ENCODE measurements at places on chromosomes 11 and 22.

GRCh38 chr11:76767659-76768058 is 15.5 kb upstream of the TSKU start:
- no peak for DNase-seq

DNA sequence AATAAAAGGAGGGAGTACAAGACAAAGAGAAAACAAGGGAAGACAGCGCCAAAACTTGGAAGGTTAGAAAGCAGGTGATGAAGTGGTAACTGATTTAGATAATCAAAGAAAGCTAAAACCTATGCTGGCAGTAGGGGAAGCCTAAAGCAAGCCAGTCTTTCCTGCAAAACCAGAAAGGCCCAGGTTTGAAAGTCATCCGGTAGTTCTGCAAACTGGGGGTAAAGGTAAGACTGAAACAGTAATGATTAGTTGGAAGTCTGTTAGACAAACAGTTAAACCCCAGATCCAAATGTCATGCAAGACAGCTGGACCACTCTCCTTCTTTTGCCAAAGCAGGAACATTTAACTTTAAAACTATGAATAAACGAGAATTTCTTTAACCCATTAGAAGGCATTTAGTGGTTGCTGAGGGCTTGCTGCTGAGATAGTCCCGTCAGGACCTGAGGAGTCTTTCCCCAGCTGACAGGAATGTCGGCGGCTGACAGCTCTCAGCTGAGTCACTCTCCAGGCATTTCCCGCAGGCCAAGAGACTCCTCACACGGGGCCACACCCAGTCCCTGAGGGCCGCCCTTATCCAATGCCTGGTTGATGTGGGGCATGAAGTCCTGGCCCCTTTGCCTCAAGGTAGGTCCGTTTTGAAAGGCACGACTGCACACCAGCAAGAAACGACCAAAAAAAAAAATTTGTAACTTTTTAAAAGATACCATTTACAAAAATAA is 36.3 kb upstream of the CFAP300 start:
- no peak for DNase-seq

- no peak for DNase-seq
Observed at GRCh38 chr11:34184505-34185015, 79.1 kb downstream of the NAT10 start.

- DNase-seq = no peak
Observed at GRCh38 chr22:42919199-42919598, 62.1 kb upstream of the ARFGAP3 start.

DNA sequence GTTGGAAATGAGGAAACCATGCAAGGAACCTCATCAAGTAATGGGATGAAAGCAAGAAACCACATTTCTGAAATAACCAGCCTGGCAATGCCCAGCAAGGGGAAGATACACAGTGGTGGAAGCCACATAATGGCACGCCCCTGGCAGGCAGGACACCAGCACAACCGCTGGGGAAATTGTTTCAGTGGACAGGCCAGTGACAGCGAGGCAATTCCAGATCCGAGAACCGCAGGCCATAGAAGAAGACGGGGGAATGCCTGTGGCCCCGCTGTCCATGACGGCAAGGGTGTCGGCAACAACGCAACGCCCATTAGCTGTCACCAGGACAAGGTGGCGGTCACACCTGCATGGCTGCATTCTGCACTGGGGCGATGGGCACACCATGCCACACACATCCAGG is 1389.6 kb downstream of the BRD1 start:
- DNase-seq = no peak

DNA sequence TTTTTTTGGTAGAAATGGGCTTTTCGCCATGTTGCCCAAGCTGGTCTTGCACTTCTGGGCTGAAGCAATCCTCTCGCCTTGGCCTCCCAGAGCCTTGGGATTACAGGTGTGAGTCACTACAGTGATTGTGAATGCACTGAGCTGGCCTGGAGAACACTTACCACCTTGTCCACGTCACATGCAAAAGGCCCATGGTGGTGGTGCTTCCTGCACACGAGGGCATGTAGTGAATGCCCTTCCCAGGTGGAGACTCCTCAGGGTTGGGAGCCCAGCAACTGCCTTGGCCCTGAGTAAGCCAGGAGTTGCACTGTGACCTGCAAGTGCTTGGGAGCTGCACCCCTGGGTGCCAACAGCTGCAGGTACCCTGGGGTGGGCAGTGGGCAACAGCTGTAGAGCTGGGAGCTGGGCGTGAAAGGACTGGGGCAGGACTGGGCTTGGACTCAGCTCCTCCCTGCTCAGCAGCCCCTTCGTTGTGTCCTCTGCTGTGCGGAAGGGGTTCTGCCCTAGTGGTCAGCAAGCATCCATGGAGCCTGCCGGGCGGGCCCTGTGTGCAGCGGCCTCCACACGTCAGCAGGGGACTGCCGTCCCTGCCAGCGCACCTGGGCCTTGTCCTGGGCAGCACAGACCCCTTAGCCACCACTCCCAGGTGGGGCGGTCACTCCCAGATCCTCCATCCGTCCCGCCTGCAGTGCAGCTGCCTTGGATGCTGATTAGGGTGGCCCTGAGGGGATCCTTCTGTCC is 9.3 kb upstream of the ADORA2A start:
- DNase-seq = no peak

DNA sequence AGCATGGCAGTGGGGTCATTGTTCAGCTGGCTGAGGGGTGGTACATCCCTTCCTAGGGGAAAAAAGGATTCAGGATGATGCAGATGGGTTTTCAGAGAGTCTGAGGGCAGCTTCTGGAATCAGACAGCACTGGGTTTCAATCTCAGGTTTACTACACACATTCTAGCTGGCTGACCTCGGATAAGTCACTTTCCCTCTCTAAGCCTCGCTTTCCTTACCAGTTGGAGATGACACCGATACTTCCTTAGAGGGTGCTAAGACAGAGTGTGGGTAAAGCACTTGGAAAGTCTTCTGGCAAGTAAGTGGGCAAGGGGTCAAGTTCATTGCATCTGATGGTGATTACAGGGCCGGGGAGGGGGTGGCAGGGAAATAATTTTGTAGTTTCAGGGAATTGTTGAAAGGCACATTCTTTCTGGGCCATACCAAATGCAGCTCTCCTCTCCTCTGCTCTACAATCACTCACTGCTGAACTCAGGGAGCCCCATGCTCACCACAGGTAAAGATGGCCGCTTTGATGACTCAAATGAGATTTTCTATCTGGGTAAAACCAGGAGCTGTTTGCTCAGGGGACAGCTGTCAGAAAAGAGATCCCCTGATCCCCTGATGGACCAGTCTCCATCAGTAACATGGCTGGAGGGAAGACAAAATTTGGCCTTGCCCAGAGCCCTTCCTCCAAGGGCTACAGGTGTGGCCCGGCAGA is 6.5 kb upstream of the MIAT start:
- no peak for DNase-seq

DNA sequence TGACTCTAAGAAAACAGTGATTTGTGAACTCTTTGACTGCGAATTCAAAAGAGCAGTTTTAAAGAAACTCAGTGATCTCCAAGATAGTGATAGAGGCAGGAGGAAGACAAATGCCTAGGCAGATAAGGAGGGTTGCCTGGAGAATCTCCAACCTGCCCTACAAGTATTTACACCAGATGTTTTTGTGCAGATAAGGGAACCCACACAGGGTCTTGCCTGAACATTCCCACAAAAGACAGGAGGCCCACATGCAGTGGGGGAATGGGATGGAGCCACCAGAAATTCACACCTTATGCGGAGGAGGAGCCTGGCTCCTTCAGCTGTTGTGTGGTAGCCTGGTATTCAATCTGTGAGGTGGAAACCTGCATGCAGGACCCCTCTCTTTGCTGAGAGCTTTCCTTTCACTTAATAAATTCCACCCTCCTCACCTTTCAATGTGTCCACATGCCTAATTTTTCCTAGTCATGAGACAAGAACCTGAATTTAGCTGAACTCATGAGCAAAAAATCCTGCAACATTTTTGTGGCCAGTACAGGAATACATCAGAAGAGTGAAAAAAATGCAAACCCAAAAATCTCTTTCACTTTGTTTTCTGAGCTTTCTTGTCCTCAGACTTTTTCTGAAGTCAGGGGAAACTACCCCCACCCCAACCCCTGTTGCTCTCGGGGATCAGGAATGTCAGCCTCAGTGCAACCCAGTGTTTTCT is 8.1 kb upstream of the GLYAT start:
- no peak for DNase-seq

- no peak for DNase-seq
Observed at GRCh38 chr11:64044730-64045393, 9.1 kb downstream of the FLRT1 start.

DNA sequence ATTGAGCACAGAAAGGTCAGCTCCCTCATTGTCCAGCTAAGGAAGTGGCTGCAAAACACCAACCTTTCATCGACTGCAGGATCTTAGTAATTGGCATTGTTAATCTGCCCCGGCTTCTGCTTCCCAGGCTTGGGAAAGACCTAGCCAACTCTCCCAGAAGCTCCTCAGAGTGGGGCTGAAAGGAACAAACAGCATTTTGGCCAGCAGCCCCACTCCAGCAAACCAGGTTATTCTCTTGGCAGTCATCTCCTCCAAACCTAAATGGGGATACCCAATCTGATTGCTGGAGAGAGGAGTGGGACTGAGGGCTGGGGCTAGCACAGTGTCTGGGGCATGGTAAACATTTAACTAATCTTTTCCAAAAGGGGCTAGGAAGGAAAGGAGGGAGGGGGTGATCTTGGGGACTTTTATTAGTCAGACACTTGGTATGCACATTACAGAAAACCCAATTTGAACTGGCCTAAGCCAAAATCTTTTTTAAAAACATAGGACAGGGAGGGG is 294.4 kb downstream of the MN1 start:
- no peak for DNase-seq
